ENCODE measurements at places on chromosomes 6 and 20.
A peak's percentile ranks its signal among the peaks of the same experiment; 100 is the strongest.

- no peak for DNase-seq
Measured at GRCh38 chr20:14612391-14612790, 275.0 kb upstream of the FLRT3 start.

GRCh38 chr6:40799296-40800140, 212.4 kb upstream of the LRFN2 start:
- DNase-seq, result no peak

DNA sequence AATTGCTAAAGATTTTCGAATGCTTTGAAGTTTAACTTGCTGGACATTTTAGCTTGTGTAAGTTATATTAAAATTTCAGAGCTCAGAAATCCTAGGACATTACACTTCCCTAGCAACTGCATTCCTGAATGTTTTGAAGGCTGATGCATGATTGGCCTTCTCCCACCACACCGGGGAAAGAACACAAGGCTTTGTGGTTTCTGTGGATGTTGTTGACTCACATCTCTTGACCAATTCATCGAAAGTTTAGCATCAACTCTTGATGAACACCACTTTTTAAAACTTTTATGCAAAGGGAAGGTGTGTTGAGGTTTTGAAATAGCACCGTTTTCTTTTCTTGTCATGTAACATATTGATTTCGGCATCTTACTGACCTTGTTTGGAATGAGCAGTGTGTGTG, 81.1 kb downstream of the RIMS1 start:
- DNase-seq, result no peak

GRCh38 chr6:42727627-42728026, 5.2 kb upstream of the PRPH2 start:
- no peak for DNase-seq

DNA sequence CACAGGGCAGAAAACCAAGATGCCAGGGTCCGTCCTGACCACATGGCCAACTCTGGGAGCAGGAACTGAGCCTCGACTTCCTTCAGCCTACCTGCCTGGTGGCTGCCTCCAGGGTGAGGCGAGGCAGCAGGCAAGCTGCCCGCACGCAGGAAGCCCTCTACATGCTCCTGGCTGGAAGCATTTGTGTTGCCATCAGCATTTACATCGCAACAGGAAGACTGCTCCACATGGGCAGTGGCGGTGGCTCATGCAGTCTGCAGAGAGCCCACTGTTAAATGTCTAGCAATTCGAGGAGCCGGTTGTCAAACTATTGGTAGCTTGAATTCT, 233.8 kb downstream of the SYNDIG1 start:
- no peak for DNase-seq

- DNase-seq, result no peak
Measured at GRCh38 chr6:23559587-23560343, 566.2 kb upstream of the NRSN1 start.

GRCh38 chr6:129980821-129981220, 37.6 kb upstream of the L3MBTL3 start:
- no peak for DNase-seq

DNA sequence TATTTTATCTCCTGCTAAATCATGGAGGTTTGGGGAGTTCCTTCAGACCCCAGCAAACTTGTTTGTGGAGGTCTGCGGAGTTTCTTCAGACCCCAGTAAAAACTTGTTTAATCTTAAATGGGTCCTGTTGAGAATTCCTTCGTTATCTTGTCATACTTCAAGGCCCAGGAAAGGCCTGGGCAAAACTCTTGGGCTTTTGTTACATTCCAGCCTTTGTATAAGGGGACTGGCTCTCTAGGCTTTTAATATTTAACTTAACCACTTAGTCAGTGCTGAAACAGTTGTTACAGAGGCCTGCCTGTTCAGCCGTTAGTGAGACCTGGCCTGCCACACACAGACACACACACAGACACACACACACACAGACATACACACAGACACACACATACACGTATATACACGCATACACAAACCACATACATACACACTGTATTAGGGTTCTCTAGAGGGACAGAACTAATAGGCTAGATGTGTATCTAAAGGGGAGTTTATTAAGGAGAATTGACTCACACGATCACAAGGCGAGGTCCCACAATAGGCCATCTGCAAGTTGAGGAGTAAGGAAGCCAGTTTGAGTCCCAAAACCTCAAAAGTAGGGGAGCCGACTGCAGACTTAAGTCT, 21.3 kb upstream of the CST3 start:
- no peak for DNase-seq

DNA sequence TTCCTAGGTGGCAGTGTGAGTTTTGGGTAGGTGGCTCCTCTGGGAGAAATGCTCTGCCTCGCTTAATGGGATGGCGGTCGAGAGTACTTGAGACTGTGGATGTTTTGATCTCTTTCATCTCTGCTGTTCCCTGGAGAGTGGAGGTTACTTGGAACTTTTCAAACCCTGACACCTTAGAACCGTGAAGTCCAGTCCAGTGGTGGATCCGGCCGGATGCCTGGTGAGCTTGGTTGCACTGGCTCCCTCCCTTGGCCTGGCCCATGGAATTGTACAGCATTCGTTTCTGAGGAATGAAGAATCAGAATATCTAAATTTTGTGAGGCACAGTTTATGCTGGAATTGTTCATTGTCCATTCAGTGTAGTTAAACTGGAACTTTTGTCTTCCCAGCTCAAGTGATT, 51.0 kb downstream of the CSE1L start:
- DNase-seq, result peak; percentile 45

DNA sequence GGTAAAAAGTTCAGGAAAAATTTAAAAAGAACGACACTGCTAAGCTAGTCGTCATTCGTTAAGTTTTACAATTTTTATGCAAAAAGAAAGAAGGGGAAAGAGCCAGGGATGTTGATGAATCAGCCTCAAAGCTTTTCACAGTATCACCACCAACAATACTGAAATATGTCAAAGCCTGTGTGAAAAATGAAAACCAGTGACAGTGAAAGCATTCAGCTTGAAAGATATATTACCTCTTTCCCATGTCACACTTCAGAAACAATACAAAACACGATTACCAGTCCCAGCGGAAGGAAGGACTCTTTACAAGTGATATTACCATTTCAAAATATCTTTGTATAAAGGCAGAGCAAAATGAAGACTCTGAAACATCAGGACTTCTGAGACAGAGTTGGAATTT, 489.2 kb downstream of the EPHA7 start:
- no peak for DNase-seq

DNA sequence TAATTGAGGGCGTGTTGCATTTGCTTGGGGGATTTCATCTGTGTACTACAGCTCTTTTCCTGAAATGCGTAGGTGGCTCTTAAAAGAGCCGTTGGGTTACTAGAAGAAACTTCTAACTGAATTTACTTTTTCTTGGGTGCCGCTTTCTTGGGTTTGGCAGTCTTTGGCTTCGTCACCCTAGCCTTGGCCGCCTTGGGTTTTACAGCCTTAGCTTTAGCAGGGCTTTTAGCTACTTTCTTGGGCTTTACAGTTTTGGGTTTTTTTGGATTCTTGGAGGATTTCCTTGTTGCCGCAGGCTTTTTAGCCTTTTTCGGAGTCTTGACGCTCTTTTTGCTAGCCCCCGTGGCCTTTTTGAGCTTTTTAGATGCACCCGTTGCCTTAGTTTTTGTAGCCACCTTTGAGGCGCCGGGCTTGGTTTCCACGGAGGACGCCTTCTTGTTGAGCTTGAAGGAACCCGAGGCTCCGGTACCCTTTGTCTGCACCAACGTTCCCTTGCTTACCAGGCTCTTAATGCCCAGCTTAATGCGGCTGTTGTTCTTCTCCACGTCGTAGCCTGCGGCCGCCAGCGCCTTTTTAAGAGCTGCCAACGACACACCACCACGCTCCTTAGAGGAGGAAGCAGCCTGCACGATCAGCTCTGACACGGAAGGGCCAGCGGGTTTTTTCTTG, 54.5 kb downstream of the TRIM38 start:
- no peak for DNase-seq

DNA sequence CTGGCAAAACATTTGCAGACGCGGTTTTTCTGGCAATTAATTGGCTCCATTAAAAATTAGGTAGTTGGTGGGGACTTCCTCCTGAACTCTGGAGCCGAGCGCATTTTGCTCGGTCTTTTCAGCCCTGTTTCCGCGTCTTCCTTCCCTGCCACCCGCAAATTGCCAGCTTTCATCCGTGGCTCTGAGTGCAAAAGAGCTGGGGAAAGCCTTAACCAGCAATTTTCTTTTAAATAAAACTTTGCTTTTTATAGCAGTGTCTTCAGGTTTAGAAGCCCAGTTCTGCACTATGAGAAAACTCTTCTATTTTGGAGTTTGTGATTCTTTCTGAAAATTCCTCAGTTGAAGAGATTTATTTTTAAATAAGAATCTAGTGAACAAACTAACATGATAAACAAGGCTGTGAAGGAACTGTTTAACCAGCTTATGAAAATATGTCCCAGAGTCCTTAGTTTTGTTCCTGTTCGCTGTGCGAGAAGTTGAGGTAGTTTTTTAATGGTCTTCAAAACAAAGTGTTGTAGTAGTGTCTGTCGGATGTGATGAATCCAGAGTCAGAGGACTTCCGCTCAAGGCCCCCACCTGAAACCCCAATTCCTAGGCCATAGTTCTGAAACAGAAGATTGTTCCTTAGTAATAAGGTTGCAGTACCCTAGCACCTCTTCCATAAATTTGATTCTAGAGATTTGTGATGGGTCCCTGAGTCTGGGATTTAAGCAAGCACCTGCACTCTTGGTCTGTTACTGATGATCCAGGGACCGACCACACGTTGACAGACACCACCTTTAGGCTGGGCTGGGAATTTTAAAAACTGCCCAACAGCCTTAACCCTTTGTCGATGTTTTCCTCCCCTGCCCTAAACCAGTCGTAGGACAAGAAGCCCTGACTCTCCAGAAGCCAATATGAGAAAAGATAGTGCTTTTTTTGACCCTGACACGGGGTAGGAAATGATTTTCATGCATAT, 950 bp downstream of the KCTD20 start:
- DNase-seq, result peak; percentile 72

- DNase-seq, result no peak
Measured at GRCh38 chr6:163346497-163346961, 68.0 kb upstream of the QKI start.

GRCh38 chr6:111558690-111559187, 46.9 kb downstream of the TRAF3IP2 start:
- DNase-seq, result no peak

- peak; percentile 80 for DNase-seq
Measured at GRCh38 chr20:51528263-51529027, 14.1 kb downstream of the NFATC2 start.

- no peak for DNase-seq
Measured at GRCh38 chr6:72665599-72665998, 43.7 kb downstream of the KCNQ5 start.

GRCh38 chr6:129513471-129513870, 196.5 kb downstream of the ARHGAP18 start:
- no peak for DNase-seq

DNA sequence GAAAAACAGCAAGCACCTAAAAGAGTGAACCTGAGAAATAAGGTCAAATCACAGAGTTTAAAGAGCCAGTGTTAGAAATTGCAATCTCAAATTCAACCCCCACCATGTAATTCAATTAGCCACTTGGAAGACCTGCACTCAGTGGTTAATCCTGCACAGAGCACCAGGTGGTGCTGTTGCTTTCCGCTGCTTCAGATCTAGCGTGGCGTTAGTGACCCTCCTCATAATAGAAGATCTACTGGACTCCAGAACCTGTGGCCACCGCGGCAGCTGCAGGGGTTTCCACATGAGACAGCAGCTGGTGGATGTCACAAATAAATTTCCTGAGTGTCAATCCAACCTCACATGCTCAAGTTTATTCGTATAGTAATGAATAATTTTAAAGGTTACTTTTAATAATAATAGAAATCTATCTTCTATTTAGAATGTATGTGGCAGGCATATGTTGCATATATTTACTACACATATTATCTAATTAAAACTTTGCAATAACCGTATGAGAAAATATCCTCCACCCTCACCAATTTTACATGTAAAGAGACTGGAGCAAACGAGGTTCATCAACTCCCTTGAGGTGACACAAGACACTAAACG, 84.4 kb downstream of the SYNE1 start:
- peak; percentile 73 for DNase-seq

DNA sequence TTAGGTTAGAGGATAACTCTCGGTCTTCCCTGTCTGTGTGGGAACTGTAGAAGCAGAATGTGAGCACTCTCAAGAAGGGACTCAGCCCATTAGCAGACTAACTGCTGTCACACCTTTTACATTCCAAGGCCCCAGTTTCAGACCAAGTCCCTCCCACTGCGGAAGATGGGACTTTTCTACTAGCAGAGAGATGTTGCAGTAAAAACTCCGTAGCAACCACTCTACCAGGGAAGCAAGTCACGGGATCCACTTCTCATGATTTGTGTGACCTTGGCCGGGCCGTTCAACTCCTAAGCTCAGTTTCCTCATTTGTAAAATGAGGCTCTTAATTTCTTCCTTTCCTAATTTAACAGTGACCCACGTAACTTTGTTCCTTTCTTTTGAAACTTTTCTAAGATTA, 77.1 kb upstream of the SLC4A11 start:
- DNase-seq, result no peak

DNA sequence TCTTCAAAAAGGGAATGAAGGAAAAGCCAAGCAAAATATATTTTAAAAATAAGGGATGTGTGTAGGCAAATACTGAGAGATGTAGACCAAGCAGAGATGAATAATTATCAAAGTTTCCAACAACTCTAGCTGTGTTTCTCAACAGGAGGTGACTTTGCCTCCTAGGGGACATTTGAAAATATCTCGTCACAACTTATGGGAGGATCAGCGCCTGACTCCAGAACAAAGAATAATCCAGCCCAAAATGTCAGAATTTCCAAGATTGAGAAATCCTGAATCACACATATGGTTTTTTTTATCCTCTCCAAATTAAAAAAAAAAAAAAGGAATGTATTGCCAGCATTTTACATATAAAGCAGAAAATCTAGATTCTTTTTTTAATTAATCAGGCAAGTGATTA, 241.2 kb upstream of the ZFP64 start:
- DNase-seq, result no peak

- no peak for DNase-seq
Measured at GRCh38 chr6:111185954-111186353, 98.7 kb downstream of the SLC16A10 start.
